ENCODE measurements at places on chromosomes 6 and 20.

GRCh38 chr6:2659381-2659780 is 91.3 kb downstream of the MYLK4 start:
- H3K27me3 ChIP-seq, result no peaks in the 10 kb centered on the region
- no peak overlapping the region for H3K27ac ChIP-seq

GRCh38 chr6:17156112-17156921 is 54.5 kb downstream of the STMND1 start:
- H3K4me3 ChIP-seq, result no peak overlapping the region
- no peak overlapping the region for H3K27ac ChIP-seq
- H3K36me3 ChIP-seq, result no peaks in the 10 kb centered on the region

DNA sequence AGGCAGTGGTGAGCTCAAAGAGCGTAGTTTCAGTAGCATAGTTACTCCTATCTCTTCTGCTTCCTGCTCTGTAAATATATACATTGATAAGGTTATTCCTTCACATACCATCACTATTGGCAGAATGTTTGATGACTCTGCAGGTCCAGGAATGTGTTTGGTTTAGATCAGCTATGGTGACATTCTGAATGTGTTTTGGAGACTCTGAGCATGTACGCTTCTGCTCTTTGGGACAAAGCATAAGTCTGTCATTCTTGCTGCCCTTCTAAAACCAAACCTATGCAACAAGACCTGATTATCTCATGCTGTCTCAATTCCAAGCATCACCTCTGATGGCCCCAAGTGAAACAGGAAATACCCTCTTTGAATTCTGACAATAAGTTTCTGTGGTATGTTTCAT is 1074.3 kb downstream of the KIF16B start:
- H3K36me3 ChIP-seq, result no peaks in the 10 kb centered on the region
- H3K4me1 ChIP-seq, result no peaks in the 10 kb centered on the region
- no peak overlapping the region for H3K27ac ChIP-seq
- H3K27me3 ChIP-seq, result no peaks in the 10 kb centered on the region

DNA sequence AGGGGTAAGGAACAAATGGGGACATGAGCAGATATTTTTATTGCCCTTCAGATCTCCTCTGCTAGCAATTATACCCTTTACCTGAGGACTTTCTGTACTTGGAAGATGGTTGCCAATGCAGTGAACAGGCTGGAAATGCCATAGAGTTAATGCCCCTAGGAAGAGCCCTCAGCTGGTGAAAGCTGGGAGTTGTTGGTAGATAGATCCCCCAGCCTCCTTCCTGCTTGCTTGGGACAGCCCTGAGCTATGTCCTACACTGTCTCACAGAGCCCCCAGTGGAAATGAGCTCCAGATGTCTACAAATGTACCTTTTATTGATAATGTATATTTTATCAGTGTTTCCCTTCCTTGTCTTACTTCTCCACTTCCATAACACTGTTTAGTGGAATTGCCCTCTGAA is 87.6 kb upstream of the PAK5 start:
- H3K4me3 ChIP-seq, result no peak overlapping the region
- peaks cover 2% of the 10 kb centered on the region for H3K27me3 ChIP-seq
- H3K4me1 ChIP-seq, result no peaks in the 10 kb centered on the region
- H3K27ac ChIP-seq, result no peak overlapping the region

DNA sequence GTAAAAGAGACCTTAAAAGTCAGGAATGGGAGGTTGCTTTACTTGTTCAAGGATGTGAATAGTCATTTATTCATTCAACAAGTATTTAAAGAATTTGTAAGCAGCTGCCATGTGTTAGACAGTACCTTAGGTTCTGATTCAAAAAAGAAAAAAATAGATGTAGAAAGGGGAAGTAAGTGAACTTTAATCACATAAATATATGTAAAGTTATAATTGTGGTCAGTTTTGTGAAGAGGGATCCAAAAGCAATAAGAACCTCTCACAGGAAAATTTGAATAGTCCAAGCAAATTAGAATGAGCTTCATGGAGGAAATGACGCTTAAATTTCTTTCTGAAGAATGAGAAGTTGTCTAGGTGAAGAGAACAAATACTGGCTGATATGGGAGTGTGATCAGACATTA is 596.1 kb upstream of the CITED2 start:
- no peak overlapping the region for H3K27ac ChIP-seq
- no peaks in the 10 kb centered on the region for H3K4me1 ChIP-seq
- no peak overlapping the region for H3K4me3 ChIP-seq
- no peaks in the 10 kb centered on the region for H3K27me3 ChIP-seq
- no peaks in the 10 kb centered on the region for H3K36me3 ChIP-seq
- DNase-seq, result no peak

- no peaks in the 10 kb centered on the region for H3K36me3 ChIP-seq
- H3K4me1 ChIP-seq, result no peaks in the 10 kb centered on the region
- no peak overlapping the region for H3K27ac ChIP-seq
- DNase-seq, result peak; percentile 35
These were observed 80.5 kb downstream of the YTHDF1 start for GRCh38 chr20:63135411-63135810.

- peaks cover 22% of the 10 kb centered on the region for H3K4me1 ChIP-seq
- H3K36me3 ChIP-seq, result no peaks in the 10 kb centered on the region
- H3K4me3 ChIP-seq, result no peak overlapping the region
- no peak overlapping the region for H3K27ac ChIP-seq
- no peak for DNase-seq
These were observed 3.8 kb downstream of the DDR1 start for GRCh38 chr6:30887901-30888815.

All from activated CD4-positive, alpha-beta memory T cell treated with anti-CD3 and anti-CD28 coated beads for 36 hours (primary cell).